Frontal cortex (tissue), 4 donors: ENCODE measurements at places on chromosomes 3 and 15. TPM values are rescaled to one million over a fixed set of nuclear protein-coding genes. Genes with fewer than 3 reads are reported as not detected.
A peak's percentile ranks its signal among the peaks of the same experiment; 100 is the strongest.

DNA sequence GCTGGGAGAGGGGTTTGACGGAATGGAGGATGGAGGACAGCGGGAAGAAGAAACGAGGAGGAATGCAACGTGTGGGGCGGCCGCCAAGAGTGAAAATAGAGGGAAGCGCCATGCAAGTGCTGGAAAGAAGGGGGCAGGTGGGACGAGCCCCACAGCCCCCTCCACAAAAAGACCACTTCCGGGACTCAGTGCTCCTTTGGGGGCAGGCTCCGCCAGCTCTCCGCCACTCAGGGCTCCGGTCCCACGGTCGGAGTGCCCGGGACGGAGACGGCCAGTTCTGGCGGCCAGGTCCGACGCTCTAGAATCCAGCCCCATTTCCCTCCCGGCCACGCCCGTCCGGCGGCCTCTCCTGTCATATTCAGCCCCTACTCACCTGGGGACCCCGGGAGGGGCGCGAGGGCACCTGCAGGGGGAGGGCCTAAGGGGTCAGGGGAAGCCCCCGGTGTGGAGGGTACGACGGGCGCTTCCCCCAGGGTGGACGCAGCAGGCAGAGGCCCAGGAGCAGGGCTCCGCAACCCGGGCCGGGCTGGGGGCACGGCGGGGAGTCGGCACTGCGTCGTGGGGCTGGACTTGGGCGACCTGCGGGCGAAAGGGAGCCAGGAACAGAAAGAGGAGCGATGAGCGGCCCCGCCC, 25.5 kb upstream of the CSPG4 start:
- peak; percentile 14 for DNase-seq

- DNase-seq, result peak; percentile 82
Measured at GRCh38 chr3:9769426-9770275, at the start of gene CAMK1. CAMK1 (minus strand) TSS chr3:9769947; CDS start chr3:9767749, 2,198 bp downstream.

DNA sequence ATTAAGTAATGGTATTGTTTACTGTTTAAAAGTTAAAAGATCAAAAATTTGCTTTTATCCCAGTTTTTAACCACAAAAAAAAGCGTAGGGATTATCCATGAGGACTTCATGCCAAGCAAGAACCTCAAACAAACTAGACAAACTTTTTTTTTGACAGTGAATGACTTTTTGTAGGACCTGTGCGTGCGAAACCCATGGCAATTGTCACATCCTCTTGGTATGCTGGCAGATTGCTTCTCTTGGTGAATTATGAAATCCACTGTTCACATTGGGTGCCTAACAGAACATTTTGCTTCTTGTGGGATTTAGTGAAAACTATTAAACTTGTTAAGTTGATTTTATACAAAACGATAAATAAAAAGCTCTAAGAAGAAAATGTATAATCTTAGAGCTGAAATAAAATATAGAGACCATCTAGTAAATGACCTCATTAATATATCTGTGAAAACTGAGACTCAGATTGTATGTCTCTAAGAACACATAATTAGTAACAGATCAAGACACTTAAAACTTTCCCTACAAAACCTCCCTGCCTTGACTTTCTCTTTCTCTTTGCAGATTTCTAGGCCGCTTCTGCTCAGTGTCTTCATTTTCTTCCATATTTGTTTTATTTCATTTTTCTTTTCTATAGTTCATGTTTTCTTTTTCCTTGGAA, 87.3 kb upstream of the CGNL1 start:
- DNase-seq, result no peak

DNA sequence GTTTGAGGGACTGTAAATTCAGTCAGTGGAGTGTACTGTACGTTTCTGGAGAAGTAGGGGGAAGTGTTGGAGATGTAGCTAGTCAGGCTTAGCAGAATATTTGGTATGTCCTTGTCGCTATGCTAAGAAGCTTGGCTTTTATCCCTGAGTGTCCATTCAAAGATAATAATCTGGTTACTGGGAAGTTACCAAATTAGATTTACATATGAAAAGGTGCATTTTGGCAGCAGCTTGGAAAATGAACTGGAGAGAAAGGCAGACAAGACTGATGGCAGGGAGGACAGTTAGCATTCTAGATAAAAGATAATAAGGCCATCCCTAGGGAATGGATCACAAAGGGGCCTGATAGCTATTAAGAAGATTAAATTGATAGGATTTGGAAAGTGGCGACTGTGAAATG, 58.7 kb downstream of the P2RY1 start:
- no peak for DNase-seq

DNA sequence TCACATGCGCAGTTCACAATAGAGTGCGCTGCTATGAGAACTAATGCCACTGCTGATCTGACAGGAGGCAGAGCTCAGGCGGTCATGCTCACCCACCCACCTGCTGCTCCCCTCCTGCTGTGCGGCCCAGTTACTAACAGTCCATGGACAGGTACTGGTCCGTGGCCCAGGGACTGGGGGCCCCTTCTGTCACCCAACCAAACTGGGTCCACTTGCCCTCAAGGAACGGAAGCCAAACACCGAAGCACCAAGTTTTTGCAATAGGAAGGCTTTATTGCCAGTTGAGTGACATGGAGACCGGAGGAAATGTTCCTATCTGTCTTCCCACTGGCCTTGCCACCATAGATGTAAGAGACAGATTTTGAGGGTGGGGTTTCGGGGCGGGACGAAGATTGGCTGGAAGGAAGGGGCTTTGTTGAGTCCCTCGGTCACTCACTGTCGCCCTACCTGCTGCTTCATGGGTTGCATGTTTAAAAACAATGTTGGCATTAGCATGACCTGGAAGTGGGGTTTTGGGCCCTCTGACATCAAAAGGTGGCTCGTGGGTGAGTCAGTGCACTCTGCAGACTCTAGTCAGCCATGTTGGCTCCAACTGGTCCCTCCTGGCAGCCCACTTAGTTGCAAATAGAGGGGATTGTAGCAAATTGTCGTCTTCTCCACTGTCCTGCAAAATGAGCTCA, 141.0 kb downstream of the TJP1 start:
- DNase-seq, result no peak

DNA sequence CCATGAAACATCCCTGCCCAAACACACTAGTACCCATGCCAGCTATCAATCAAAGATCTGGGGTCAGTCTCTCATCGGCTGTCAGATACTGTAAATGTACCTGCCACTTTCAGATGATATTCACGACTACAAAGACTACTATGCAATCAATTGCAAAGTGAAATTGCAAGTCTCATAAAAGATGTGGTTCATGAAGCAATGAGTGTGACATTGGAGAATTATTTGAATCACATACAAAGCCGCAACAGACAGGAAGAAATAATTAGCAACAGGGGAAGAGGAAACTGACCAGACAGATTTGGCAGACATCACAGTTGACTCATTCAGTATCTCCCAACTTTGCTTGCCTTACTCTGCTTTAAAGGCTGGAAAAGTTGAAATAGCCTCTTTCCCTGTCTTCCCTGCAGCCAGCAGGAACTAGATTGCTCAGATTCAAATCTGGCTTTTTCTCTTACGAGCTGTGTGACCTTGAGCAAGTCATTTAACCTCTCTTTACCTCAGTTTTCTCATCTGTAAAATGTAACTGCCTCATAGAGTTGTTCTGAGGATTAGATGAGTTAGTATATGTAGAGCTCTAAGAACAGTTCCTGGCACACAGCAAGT, 95.7 kb upstream of the C3orf80 start:
- no peak for DNase-seq

- DNase-seq, result no peak
Measured at GRCh38 chr3:69684309-69684961, 54.8 kb upstream of the MITF start.

- DNase-seq, result no peak
Measured at GRCh38 chr3:177622520-177622919, 425.2 kb upstream of the TBL1XR1 start.

GRCh38 chr3:13022348-13023234, 50.6 kb downstream of the IQSEC1 start:
- DNase-seq, result no peak

GRCh38 chr3:34882764-34883163, 756.6 kb upstream of the ARPP21 start:
- DNase-seq, result no peak

DNA sequence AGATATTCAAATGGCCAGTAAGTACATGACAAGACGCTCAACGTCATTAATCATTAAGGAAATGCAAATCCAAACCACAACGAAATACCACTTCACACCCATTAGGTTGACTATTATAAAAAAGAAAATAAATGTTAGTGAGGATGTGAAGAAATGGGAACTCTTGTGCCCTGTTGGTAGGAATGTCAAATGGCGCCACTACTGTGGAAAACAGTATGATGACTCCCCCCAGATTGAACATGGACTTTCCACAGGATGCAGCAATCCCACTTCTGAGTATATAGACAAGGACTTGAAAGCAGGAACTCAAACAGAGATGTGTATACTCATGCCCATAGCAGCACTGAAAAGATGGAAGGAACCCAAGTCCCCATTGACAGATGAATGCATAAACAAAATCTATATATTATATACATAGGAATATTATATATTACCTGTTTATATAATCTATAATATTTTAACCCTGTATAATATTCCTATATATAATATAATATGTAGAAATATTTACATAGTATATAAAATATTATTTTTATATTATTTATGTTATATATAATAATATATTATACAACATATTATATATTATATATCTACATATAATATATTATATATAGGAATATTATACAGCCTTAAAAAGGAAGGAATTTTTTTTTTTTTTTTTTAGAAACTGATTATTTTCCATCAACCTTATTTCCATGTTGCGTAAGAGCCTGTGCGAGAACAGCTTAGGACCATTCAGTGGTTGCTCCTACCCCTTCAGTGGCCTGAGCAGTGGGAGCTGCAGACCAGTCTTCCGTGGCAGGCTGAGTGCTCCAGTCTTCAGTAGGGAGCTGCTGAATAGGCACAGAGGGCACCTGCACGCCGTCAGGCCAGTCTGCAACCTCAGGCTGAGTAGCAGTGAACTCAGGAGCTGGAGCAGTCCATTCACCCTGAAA, 17.6 kb upstream of the PIGZ start:
- no peak for DNase-seq

GRCh38 chr15:40219801-40220200, 19.1 kb upstream of the PAK6 start:
- DNase-seq, result no peak

GRCh38 chr15:27843146-27843545, 256.0 kb downstream of the OCA2 start:
- DNase-seq, result no peak

- DNase-seq, result no peak
Measured at GRCh38 chr3:107377151-107377550, at the start of gene CCDC54. CCDC54 (plus strand) TSS chr3:107377439; CDS start chr3:107377588, 149 bp downstream.

DNA sequence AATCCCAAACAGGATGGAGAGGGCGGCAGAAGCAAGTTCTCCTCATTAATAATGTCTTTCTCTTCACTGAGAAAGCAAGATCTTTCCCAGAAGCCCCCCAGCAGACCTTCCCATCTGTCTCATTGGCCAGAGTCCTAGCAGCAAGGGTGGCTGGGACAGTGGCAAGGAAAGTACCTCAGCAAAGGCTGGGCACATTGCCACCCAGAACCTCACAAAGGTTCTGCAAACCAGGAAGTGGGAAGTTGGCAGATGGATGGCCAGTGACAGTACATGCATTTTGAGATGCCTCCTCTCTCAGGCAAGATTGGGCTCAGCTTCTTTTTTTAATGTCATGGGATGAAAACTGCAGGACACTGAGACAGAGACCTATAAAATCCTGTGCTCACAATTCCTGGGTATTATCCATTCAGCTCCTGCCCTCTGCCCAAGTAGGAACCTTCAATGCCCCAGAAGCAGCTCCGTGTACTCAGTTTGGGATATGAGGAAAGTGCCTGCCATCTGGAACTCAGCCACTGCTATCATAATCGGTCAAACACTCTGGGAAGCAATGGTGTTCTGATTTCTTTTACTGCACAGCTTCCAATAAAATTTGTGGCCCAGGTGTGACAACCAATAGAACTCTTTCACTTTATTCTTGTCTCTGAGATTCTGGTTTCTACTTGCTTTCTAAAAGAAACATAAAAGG, 25.5 kb downstream of the DPH3 start:
- DNase-seq, result no peak

- DNase-seq, result no peak
Measured at GRCh38 chr3:157858821-157859220, 247.4 kb downstream of the SHOX2 start.

- DNase-seq, result no peak
Measured at GRCh38 chr3:107633327-107634098, 110.8 kb downstream of the BBX start.

- DNase-seq, result no peak
Measured at GRCh38 chr3:171824116-171824515, 13.8 kb upstream of the PLD1 start.

GRCh38 chr15:47466357-47466756, 250.9 kb upstream of the SEMA6D start:
- DNase-seq, result no peak

DNA sequence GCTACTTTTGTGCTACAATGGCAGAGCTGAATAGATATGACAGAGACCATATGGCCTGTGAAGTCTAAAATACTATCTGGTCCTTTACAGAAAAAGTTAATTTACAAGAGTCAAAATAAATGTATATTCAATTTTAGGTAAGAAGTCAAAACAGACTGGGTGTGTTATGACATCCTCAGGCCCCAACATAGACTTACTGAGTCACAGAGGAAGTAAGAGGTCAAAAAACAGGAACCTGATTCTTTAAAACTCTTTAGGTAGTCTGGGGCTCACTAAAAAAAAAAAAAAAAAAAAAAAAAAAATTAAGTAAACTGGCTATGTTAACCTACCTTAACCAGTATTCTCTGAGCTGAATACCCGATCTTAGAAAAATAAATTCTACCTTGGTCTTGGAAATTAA, 13.1 kb downstream of the DNAAF4 start:
- no peak for DNase-seq

Gene CHRM5
- 0.41 TPM for total RNA-seq

Gene SPATA12
- total RNA-seq, result not detected

Gene RTP4
- not detected for total RNA-seq

Gene GOLIM4
- total RNA-seq, result 17.5 TPM

Gene SKOR1
- total RNA-seq, result 0.41 TPM

Gene PLA2G4E
- not detected for total RNA-seq

Gene MAP1A
- 24.5 TPM for total RNA-seq

Gene SEMA6D
- 49.3 TPM for total RNA-seq

Gene PLA2G4D
- under 0.01 TPM for total RNA-seq

Gene ZMYND10
- total RNA-seq, result 3.7 TPM

Gene SH2D7
- not detected for total RNA-seq

Gene SERF2
- 53.0 TPM for total RNA-seq

Gene ATP8B4
- total RNA-seq, result 6.9 TPM
